ENCODE measurements at places on chromosomes 3 and 15.

- no peak for DNase-seq
These were observed 6.3 kb upstream of the FSIP1 start for GRCh38 chr15:39788800-39789565.

DNA sequence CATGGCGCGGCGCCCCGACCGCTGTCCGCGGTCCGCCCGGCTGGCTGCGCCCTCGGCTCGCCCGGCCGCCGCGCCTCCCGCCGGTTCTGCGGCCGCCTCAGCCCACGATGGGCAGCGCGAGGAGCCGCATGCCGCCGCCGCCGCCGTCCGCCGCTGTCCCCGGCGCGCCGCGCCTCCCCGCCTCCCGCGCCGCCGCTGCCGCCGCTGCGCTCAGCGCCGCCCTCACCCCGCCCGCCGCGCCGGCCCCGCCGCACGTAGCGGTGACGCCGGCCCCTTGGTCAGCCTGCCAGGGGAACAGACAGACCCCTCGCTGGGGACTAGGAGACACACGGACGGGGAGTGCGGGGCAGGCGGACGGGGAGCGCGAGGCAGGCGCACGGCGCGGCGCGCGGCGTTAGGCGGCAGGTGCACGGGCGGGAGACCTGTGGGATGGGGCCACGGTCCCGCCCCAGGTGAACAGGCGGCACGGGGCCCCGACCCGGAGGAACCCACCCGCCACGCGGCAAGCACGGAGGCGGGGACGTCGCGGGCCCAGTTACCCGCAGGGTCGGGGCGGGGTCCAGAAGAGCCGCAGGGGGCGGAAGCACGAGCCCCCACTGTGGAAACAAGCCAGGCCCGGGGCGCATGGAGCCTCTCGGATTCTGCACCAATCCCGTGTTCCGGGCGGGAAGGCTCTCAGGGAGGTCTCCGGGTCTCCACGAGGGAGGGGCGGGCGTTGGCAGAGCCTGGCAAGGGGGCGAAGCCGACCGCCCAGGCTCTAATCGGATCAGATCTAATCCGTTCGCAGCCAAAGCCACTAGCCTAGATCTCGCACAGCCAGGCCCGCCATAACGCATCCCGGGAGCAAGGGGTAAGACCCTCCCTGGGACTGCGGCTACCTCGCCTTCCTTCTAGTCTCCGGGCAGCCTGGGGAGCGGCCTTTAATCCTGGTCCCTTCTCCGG lies at the start of gene CSPG5:
Gene CSPG5, minus strand, starts transcription at position 175 of the 942 bp plus-strand sequence. Its CDS starts 172 bp downstream, at position 3.
- no peak for DNase-seq

- DNase-seq: no peak
These were observed 137.2 kb downstream of the RORA start for GRCh38 chr15:61091856-61092255.

DNA sequence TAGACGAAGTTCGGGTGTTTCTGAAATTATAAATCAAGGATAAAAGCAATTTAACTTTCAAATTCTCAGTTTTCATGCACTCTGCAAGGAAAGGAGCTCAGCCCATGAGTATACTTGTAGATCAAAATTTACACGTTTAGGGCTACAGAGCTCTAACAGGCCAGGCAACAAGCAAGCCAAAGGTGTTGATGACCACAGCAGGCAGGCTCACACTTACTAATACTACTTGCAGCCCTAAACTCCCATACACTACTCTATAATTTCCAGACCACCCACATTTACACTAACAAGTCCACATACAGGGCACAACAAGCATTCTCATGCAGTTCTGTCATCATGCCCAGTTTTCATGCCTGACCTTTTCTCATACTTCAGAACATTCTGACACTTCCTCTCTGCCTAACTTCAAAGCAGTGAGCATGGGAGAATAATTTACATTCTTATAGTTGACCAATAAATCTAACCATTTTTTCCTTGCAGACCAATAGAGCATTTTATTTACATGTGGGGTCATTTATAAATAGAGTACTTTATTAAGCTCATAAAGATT lies 124.7 kb upstream of the FRMD4B start:
- no peak for DNase-seq

DNA sequence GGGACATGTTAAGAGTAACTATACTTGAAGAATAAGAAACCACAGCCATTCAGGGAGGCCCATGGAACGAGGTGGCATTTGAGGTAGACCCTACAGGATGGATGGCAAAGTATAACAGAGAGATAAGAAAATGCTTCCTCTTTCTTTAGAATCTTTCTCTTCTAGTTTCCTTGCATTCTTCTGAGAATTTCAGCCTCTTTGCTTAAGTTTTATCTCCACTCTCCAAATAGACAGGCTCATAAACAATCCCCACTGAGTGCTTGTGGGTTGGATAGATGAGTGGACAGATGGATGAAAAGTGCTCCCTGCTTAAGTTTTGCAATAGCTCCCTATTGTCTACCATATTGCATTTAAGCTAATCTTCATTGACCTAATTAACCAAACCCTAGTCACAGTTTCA lies 103.7 kb downstream of the MEX3B start:
- DNase-seq: no peak

DNA sequence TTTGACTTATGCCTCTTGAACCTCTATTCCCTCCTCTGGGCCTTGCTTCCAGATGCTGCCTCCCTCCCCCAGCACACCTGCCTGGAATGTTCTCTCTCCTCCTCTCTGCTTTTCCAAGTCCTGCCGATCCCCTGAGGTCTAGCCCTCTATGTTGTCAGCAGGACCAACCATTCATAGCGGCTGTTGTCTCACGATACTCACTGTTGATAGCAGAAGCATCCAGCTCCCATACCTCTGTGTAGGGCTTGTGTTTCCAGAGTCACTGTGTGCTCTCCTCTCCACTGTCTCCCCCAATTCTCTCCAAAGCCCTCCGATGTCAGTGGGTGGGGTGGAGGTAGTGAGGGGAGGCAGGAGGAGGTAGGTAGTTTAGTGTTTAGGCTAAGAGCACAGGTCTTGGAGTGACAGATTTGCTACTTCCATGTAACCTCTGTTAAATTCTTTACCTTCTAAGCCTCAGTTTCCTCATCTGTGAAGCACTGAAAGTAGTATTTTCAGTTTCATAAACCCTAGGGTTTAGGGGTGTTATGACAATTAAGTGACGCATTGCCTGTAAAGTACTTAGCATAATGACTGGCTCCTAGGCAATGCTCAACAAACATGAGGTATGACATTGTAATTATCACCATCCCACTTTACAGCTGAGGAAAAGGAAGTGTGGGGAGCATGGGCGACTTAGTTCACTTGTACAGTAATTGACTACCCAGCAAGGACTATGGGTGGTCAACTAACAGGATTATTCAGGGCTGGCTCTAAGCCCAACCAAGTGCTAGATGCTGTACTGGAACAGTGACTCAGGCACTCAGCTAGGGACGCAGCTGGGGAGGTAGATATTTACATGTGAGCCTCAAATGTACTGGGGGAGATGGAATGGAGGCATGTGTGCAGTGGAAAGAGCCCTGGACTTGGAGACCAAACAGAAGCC lies 122.8 kb downstream of the CACNA1D start:
- DNase-seq: no peak

DNA sequence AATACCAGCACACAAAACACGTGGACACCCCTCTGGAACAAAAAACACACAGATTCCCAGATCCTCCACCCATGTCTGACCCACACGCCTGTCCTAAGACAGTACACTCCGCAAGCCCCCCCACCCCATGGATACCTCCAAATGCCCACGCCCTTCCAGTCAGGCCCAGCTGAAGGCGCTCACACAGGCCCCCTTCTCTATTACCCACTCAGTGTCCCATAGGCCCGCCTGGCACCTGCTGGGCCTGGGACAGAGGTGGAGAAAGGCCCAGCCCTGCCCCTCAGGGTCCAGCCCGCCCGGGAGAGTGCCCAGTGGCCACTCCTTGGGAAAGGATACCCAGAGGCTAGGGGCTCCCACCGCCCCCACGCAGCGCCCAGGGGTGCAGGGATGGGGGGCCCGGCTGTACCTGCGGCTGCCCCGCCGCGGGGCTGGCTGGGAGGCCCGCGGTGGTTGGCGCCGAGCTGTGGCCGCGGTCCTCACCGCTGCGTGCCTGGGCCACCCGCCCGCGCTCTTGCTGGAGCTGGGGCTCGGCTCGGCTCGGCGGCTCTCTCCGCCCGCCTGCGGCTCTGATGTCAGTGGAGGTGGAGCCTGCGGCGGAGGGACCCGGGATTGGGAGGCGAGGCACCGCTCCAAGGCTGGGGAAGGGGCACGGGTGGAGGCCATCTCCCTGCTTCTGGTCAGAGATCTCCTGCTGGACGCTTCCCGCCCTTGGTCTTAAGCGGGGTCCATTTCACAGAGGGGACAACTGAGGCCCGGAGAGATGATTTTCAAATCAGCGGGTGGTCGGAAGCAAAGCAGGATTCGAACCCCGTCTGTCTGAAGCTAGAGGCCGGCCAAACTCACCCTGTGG lies at the start of gene CAMK1:
Gene CAMK1, minus strand, starts transcription at position 522 of the 850 bp plus-strand sequence. CDS start 2,198 bp downstream, outside the sequence.
- no peak for DNase-seq

DNA sequence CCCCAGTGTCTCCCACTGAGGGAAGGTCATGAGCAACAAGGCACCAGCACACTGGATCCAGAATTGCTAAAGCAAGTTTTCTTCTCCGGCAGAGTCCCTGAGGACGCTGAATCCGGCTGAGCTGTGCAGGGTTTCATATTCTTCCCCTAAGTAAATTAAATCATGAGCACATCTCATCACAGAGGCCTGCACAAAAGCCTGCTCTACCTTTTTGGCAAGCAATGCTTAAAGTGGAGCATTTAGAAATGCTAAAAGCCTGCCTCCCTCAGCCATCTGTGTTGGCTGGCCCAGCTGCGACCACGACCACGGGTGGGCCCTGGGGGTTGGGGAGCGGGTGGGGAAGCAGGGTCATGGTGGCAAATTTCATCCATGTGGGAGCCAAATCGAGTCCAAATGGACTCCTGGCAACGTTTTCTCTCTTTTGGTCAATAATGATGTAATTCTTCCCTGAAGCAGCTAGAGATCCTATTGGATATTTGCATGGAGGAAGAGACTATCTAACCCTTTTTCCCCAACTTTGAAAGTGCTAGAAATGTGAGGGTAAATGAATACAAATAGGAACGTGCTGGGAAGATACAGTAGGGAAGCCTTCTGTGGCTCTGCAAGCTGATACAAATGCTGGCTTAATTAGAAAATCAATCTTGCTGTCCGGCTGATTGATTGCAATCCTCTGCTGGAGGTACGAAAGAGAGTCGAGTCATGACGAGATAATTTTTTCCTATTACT lies 532.8 kb upstream of the TBL1XR1 start:
- peak; percentile 78 for DNase-seq

DNA sequence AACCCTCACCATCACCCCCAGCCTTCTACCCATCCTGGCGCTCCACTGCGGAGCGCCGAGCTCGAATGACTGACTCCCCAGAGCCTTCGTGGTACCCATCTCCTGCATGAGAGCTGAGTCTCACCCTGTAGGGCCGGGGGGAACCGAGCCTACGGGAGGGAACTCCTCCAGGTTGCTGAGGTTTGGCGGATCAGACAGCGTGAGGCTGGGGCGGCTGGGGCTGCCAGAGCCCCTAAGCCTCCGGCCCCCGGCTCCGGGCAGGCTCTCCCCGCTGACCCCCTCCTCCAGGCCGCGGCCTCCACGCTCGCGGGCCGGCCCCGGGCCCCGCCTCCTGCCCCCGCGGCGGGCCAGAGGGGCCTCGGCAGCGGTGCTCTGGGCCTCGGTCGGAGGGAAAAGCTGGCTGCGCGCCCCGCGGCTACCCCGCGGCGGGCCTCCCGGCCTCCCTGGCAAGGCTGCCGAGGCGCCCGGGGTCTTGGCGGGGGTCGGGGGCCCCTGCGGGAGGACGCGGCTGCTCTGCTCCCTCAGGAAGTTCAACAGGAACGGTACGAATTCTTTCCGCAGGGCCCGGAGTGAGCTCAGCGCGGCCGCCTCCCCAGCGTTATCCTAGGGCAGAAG lies 643 bp downstream of the CDAN1 start:
- DNase-seq: no peak

DNA sequence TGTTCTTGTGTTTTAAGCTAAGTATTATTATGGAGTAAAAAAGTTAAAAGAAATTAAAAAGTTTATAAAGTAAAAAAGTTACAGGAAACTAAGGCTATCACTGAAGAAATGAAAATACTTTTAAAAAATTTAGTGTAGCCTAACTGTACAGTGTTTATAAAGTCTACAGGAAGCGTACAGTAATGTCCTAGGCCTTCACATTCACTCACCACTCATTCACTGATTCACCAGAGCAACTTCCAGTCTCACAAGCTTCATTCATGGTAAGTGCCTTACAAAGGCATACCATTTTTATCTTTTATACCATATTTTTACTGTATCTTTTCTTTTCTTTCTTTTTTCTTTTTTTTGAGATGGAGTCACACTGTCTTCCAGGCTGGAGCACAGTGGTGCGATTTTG lies 40.7 kb upstream of the SCN5A start:
- no peak for DNase-seq

DNA sequence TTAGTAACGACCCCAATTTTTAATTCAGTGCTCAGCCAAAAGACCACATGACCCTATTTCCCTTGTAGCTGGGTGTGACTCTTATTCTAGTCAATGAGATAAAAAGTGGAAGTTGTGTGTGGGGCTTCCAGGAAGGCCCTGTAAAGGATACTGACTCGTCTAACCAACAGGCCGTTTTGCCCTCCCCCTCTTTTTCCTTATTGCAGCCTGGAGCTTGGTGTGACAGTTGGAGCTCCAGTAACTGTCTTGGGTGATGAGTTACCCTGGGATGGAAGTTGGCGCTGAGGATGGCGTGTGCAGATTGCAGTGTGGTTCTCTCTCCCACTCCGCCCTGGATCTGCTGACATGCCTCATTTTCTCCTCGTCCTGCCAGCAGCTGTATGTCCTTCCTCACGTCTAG lies 209.3 kb upstream of the PROK2 start:
- DNase-seq: no peak

DNA sequence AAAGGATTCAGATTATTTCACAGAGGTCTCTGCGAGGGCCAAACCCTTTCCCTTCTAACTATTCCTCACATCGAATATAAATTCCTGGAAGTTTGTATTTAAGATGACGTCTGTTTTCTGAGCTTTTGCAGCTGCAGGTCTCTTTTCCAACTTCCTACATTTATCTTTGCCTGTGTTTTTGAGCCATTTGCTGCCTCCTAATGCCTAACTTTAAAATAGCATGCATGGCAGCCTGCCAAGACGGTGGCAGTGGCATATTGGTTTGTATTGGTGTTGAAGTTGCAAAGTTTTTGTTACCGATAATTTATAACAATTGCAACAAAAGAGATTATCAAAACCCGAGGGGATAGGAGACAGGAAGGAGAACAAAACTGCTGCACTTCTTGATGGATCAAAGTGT lies 187.1 kb upstream of the DNAJC19 start:
- peak; percentile 28 for DNase-seq

GRCh38 chr15:42313463-42313862 lies 40.2 kb upstream of the TMEM87A start:
- no peak for DNase-seq

- DNase-seq: no peak
These were observed 874 bp downstream of the INO80 start for GRCh38 chr15:41115161-41115651.

All from NCI-H446 treated with DMSO at 0.1 percent for 48 hours (cell line).